Gastrocnemius medialis (tissue), 4 donors: ENCODE measurements at places on chromosomes 11 and 22. TPM values are rescaled to one million over a fixed set of nuclear protein-coding genes. Genes with fewer than 3 reads are reported as not detected.
A peak's percentile ranks its signal among the peaks of the same experiment; 100 is the strongest.

MS4A4A gene
- 9.1 TPM for total RNA-seq

GRCh38 chr11:73135346-73136284 lies 6.5 kb downstream of the FCHSD2 start:
- no peak for DNase-seq

BAIAP2L2 gene
- total RNA-seq = 0.16 TPM

DNA sequence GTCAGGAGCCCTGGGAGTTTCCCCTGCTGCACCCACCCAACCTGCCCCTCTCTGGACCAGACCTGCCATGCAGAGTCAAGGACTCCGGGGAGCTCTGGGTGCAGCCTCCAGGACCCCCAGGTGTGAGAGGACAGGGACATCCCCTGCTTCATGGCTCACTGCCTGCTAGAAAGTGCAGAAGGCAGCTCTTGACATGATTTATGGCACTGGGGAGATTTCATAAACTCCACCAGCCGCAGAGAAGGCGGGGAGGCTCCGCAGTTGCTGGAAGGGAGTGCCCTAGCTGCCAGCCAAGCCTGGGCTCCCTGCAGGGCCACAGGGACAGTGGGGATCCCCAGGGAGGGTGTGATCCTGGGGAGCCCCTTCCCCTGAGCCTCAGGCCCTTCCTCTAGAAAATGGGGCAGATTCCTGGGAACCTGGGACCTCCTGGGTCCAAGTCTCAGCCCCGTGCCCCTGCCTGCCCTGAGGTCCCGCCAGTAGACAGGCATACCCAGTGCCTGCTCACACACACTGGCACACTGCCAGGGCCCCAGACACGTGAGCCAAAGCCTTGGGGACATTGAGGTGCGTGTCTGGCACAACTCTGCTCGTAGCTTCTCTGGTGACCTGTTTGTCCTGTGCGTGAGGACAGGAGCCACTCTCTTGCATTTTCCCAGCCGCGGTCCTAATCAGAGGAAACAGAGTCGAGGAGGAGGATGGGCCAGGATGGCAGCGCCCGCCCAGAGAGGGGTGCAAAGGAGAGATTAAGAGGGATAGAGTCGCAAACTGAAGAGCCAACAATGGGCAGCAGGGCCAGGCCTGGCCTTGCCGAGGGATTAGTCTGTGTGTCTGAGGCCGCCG lies 13.8 kb downstream of the CABP7 start:
- DNase-seq = peak; percentile 45

OR51I1 gene
- total RNA-seq = not detected

GRCh38 chr11:9787981-9788521 lies 124.2 kb downstream of the SWAP70 start:
- DNase-seq = peak; percentile 54

- DNase-seq = no peak
These were observed 93.5 kb upstream of the CSNK2A3 start for GRCh38 chr11:11446564-11446963.

DNA sequence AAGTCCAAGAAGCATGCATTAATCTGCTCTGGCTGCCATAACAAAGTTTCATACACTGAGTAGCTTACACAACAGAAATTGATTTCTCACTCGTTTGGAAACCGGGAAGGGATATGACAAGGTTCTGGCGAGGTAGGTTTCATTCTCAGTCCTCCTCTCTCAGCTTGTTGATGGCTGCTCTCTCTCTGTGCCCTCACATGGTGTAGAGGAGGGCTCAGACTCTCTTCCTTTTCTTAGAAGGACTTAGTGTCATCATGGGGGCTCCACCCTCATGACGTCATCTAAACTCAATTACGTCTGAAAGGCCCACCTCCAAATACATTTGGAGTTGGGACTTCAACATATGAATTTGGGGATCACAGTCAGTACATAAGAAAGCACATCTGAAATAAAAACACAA lies 18.6 kb downstream of the GLYATL1 start:
- no peak for DNase-seq

GRCh38 chr22:20021196-20022181 lies 579 bp downstream of the TANGO2 start:
- DNase-seq = peak; percentile 92
